ENCODE measurements at places on chromosomes 1 and 21. TPM values are rescaled to one million over a fixed set of nuclear protein-coding genes. Genes with fewer than 3 reads are reported as not detected.
A peak's percentile ranks its signal among the peaks of the same experiment; 100 is the strongest.

GPR52 gene
- total RNA-seq = 3.5 TPM

LAMC1 gene
- 0.17 TPM for total RNA-seq

DNA sequence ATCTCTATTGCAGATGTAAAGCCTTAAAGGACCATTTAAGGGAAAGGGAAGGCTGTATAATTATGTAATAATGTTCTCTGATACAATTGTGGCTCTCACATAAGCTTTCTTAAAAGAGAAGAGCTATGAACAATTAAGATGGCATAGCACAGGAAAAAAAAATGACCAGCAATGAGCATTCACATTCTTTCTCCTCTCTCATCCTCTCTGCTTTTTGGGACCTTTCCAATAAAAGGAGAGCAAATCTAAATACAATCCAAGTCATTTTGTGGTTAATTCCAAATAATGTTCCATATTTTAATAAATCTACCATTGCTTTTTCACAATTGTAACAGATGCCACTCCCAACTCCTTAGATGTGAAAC lies 23.5 kb downstream of the SMYD3 start:
- no peak for DNase-seq

GRCh38 chr1:119573886-119574285 lies 66.9 kb downstream of the HSD3B1 start:
- no peak for DNase-seq

DNA sequence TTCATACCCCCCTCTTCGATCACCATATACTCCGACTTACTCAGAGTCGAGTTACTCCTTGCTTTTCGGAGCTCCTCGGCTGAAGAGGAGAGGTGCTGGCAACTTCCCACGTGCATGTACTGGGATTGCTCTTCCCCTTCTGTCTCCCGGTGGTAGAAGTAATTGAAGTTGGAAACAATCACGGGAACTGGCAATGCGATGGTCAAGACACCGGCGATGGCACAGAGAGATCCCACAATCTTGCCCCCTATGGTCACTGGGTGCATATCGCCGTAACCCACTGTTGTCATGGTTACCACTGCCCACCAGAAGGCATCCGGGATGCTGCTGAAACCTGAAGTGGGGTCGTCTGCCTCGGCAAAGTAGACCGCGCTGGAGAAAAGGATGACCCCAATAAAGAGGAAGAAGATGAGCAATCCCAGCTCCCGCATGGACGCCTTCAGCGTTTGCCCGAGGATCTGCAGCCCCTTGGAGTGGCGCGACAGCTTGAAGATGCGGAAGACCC lies 1.5 kb downstream of the KCNA3 start:
- DNase-seq = peak; percentile 49

GRCh38 chr1:175319112-175319911 lies 126.7 kb upstream of the KIAA0040 start:
- DNase-seq = peak; percentile 66

DNA sequence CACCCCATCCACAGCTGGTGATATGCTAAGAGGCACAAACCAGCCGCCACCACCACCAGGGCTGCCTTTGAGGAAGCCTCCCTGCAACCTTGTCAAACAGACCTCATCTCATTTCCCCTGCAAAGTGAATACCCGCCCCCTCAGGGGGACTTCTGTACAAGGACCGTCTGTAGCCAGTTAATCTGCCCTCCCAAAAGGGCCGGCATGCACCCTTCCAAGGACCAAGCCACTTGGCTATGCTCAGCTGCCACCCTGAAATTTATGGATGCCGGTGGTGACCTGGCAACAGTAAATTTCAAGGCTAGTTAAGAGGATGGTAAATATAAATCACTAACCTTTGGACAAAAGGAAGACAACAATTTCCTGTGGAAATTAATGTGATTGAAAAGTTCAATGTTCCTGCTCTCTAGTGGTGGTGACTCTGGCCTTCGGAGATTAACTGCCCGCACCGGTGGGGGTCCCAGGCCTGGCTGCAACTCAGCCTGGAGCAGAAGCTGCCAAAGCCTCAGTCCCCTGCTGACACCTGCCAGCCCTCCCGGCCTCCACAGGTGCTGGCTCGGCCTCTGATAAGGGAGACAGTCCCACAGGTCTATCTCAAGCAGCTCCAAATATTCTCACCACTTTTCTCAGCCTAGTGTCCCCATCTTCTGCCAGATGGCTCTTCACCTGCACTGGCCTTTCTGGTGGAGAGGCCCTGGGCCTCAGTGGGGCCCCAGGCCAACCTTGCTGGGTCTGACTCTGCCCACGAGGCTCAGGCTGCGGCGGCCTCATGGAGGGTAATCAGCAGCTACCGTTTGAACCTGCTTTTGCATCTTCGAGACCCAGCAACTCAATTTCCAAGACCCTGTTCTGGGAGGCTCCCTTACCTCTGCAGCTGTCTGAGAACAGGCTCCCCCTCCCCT lies 12.2 kb downstream of the TMEM53 start:
- no peak for DNase-seq

All from activated naive CD8-positive, alpha-beta T cell treated with anti-CD3 and anti-CD28 coated beads, Interleukin-2, amount 10 ng/mL, durations not matched to agents 7 days and 5 days (primary cell).